ENCODE measurements at places on chromosomes 1 and 21.
A peak's percentile ranks its signal among the peaks of the same experiment; 100 is the strongest.

GRCh38 chr1:191729742-191730141, 428.5 kb upstream of the RGS18 start:
- no peak for DNase-seq

GRCh38 chr21:36194024-36194423, 37.4 kb downstream of the DOP1B start:
- no peak for DNase-seq

- no peak for DNase-seq
Measured at GRCh38 chr1:233409540-233409939, 82.0 kb downstream of the MAP3K21 start.

- DNase-seq: no peak
Measured at GRCh38 chr1:177309880-177310279, 139.1 kb downstream of the BRINP2 start.

DNA sequence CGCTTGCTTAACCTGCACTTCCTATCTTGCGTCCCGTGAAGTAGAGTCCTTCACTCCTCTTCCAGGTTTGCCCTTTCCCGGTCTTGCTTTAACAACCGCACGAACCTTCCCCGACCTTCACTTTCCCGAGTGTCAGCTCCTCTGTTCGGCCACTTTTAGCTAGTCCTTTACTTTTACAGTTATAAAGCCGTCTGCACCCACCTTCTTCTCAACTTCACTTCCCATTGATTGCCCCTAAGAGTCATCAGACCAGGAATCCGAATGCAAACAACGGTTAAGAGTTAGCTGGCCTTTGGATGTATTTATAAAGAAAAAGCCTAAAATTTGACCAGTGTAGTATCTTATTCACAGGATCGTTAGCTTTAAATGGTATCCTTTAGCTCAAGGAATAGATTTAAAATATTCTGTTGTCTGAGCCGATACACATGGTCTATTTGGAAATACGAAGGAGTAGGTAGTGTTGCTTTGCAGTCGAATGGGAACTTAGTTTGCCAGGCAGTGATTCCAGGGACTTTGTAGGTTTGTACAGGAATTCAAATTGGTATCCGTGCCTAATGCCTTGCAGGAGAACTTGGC, 1.4 kb downstream of the PPP2R5A start:
- DNase-seq: no peak

GRCh38 chr1:167043752-167044488, 46.3 kb downstream of the GPA33 start:
- DNase-seq: no peak

DNA sequence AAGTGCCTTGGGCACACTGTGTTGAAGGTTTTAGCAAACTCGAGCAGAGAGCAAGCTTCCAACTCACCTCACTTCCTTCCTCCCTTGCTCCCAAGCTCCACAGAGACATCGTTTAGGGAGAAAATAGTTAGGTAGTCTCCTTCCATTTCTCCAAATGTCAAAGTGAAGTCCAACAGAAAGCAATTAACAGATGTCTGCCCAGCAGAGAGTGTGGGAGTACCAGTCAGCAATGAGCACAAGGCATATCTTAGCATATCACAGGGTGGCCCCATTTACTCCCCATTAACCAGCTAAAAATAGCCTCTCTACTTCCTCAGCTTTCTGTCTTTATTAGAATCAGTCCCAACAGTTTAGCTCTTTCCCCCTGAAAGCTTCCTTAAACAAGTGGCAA, 334.2 kb upstream of the CAMK1G start:
- DNase-seq: no peak

GRCh38 chr1:219337588-219337987, 163.9 kb downstream of the LYPLAL1 start:
- no peak for DNase-seq

DNA sequence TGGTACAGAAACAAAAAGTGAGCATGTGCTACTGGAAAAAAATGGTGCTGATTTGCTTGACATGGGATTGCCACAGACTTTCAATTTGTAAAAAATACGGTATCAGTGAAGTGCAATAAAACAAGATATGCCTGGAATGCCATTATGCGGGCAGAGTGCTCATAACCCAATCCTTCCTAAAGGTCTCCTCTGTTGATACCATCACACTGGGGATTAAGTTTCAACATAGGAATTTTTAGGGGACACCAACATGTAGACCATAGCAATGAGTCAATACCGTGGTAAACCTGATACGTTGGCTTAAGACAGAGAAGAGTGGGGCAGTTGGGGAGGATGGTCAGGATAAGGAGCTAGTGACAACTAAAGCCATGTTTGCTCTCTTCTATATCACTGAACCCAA, 20.5 kb downstream of the MX1 start:
- peak; percentile 11 for DNase-seq

DNA sequence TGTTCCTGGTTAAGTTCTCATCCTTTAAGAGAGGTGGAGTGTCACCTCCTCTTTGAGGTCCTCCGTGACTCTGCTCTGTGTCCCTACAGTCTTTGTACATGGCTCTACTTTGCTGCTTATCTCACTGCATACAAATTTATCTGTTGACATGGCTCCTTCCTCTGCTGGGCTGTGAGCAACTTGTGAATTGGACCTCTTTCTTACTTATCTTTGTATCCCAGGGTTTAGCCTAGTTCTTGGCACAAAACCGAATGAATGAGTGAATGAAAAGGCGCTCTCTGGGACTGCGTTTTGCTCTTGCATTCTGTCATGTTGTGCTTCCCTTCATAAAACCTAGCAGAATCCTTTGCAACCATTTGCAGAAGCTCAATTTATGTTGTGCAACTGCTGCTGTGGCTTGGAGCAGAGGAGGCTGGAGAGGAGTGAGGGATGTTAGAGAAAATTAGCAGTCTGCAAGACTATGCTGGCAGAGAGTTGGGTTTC, 12.4 kb downstream of the SLC26A9 start:
- no peak for DNase-seq

- DNase-seq: peak; percentile 64
Measured at GRCh38 chr1:32180186-32181060, 948 bp downstream of the TXLNA start.

DNA sequence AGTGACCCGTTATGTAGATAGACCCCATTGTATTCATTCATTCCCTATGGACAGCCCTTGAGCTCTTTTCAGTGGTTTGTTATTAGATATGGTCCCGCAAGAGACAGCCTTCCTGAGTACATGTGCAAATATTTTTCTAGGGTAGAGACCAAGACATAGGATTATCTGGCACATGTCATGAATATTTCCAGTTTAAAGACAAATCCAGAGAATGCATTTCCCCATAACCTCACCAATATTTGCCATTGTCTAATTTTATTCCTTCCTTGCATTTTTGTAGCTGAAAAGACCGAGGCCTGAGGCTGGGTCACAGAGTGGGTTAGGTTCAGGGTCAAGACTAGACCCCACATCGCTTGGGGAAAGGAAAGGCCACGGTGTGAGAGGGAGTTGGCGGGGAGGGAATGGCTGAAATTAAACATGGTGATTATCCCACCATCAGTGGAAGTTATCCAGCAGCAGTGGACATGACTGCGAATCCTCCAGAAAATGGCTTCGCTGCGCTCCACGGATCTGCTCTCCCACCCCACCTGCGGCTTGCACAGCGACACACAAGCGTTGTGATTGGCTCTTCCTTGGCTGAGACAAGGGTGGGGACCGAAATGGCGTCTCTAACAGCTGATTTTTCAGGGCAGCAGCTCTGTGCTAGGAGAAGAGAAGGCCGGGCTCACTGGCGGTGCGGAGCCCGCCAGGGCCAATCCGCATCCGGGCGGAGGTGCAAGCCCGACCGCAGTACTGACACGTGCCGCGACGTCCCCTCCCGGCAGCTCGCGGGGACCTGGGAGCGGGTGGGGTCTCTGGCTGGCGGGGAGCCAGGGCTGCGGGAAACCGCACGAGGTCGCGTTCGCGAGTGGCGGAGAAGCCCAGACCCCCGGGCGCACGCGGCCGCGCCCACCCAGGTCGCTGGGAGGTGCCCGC, 16.1 kb upstream of the STMN1 start:
- DNase-seq: peak; percentile 33

DNA sequence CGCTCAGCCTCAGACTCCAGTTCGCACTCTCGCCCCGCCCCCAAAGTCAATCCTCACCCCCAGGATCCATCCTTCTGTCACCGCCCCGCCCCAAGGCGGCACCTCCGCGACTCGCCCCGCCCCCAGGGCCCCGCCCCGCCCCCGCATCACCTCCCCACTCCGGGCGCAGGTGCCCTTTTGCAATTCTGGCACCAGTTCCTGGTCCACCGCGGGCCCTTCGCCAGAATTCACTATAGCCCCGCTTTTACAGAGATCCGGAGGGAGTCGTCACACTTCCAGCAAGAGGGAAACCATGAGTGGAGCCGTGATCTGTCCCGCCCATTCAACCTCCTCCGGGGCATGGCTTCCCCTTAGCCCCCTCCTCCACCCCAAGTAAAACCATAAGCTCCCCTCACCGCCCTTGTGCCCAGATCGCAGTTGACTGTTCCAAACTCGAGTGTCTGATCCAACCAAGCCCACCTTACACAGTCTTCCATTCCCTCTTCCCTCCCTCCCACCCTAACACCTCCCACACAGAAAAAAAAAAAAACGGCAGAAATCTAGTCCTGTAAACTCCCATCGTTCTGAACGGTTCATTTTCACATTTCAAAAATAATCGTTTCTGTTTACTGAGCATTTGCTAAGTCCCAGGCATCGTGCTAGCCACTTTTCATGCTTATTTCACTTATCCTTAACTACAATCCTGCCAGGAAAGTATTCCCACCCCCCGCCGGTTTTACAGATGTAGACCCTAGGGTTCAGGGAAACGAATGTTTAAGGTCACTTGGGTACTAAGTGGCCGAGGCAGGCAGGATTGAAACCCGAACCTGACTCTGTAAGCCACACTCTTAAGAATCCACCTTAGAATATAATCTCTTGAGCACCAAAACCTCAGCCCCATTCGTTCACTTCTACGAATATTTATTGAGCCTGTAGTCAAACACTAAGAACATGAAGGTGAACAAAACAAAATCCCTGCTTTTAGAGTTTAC, 1.3 kb upstream of the DNAJC16 start:
- no peak for DNase-seq

GRCh38 chr1:31735571-31735970, 28.6 kb downstream of the ADGRB2 start:
- no peak for DNase-seq

DNA sequence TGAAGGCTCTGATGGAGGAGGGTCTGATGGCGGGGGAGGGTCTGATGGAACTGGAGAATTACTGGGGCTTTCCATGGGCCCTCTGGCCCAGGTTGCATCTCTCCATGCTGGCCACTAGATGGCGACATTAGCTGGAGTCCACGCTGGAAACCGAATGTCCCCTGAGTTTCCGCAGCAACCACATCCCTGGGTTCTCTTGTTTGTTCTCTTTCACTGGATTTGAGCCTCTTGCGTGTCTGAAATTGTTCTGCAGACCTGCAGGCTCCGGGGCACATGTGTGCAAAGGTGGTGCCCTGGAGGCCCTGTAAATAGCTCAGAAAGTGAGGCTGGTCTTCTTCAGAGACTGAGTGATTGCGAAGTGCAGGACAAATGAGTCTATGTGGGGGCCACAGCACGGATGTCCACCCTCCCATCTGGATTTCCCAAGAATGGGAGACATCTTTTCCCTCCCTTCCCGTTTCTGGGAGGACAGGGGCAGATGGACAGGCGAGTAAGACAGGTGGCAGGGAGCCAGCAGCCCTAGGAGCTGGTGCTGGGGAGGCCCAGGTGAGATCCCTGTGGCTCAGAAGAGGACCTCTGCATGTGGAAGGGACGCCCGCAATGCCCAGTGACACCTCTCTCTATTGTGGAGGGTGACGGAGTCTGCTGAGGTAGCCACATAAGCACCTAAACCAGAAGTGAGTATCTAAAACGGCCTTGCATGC, 73.2 kb upstream of the ABCG1 start:
- DNase-seq: peak; percentile 60

DNA sequence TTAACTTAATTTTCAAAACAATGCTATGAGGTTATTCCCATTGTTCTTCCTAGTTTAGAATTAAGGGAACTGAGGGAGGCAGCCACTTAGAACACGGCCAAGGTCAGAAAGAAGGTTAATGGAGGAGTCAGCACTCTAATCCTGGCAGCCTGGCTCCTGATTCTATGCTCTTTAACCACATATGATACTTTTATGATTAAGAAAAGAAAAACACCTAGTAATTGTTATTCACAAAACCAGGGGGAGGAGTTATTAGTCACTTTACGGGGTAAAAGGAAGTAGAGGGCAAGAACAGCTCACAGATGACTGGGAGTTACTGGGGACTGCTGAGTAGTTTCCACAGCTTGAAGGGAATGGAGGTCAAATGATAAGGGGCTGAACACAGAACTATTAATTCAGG, 38.6 kb downstream of the GADD45A start:
- DNase-seq: peak; percentile 34

DNA sequence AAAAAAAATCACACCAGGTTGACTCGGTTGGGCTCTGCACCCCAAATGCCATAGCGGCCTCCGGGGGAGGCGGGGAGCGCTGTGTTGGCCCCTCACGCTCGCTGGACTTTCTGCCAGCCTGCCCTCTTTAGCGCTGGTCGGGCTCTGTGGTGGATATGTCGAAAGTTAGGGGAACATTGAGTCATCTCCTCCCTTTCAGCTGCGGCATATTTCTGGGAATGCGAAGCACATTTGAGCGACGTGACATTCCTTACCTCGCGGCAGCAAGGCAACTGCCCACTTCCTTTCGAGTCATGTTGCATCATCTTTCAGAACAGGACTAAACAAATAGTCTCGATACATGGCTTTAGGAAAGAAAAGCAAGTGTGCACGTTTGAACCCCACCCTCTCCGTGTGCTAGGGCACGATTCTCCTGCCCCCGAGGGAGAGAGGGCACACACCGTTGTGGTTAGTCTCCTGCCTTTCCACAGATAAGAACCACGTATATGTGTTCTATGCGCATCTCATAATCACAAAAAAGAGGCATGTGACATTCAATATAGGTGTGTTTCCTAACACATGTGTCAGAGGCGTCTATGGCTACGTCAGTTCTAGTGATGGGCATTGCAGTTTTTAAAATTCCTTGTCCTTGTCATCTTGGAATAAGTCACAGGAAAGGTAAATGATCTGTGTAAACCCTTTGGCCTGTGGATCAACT, 105.9 kb upstream of the SLC45A1 start:
- peak; percentile 99 for DNase-seq

DNA sequence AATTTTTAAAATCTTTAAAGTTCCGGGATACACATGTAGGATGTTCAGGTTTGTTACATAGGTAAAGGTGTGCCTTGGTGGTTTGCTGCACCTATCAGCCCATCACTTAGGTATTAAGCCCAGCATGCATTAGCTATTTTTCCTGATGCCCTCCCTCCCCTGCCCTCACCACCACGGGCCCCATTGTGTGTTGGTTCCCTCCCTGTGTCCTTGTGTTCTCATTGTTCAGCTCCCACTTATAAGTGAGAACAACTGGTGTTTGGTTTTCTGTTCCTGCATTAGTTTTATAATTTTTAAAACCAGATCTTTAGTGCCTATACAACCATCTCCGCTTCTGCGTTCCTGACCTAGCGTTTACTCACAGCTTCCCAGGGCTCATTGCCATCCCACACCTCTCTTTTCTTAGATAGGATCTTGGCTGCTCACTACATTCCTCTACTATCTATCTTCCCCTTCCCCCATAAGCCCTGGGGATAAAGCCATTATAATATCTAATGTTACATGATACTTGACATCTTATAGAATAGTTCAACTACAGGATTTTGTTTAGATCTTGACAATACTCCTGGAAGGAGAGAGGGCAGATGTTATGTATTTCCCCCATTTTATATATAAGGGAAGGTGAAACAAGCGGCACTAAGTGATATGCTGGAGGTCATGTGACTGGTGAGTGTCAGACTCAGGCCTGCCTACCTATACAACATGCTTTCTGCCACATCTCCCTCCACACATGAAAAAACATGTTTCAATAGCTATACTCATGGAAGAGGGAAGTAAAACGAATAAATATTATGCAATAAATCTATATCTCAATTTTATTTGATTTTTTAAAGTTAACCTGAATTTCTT, 52.3 kb upstream of the DNAJC6 start:
- no peak for DNase-seq

- DNase-seq: no peak
Measured at GRCh38 chr1:20621012-20621411, 12.2 kb upstream of the PINK1 start.
